Inflammatory macrophage treated with lipopolysaccharide for 4 hours (primary cell): ENCODE measurements at places on chromosomes 6 and 20.

DNA sequence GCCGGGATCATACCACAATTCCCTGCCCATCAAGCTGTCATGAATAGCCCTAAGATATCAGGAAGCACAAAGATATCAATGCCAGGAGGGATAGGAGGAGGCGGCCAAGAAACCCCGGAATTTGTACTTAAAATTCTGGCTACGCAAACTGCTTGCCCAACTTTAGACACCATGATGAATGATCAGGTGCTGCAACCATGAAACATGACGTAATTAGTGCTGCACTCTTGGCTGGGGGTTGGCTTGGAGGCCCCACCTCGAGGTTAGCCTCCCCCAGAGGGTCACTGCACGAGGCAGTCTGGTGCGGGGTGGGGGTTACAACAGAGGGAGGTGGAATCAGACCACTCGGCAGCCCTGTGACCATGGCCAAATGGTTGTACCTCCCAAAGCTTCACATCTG is 8.9 kb downstream of the SIRPA start:
- peak; percentile 40 for DNase-seq

DNA sequence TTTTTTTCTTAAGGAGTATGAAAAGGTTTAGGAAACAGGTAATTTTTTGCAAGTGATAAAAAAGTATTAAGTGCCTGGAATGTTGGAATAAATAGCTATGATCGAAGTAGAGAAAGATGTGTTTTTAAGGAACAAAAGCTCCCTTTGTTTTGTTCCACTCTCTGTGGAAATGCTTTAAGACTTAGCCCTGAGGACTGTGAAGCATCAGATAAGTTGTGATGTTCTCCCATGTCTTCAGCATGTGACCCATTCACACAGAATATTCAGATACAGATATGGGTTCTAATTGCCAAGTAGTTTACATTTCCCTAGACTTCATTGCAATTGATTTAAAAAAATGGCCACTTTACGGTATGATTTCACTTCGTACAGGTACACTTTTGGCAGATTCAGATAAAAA is 80.6 kb downstream of the KCNQ5 start:
- no peak for DNase-seq

DNA sequence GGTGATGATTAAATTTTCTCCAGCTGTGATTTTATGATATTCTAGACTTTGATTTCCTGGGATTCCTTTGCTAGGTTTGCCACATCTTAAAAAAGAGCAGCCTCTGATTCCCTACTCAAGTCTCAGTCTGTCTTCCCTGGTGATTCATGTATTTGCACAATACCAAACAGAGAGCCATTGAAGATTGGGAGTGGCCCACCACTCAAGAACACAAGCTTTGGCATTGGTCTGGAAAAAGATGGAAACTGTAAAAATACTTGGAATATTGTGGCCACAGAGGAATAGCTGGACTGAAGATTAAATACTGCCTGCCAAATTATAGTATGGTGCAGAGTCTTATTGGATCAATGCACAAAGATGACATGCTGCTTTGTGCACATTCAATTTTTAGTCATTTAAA is 32.9 kb downstream of the PTCHD4 start:
- no peak for DNase-seq

DNA sequence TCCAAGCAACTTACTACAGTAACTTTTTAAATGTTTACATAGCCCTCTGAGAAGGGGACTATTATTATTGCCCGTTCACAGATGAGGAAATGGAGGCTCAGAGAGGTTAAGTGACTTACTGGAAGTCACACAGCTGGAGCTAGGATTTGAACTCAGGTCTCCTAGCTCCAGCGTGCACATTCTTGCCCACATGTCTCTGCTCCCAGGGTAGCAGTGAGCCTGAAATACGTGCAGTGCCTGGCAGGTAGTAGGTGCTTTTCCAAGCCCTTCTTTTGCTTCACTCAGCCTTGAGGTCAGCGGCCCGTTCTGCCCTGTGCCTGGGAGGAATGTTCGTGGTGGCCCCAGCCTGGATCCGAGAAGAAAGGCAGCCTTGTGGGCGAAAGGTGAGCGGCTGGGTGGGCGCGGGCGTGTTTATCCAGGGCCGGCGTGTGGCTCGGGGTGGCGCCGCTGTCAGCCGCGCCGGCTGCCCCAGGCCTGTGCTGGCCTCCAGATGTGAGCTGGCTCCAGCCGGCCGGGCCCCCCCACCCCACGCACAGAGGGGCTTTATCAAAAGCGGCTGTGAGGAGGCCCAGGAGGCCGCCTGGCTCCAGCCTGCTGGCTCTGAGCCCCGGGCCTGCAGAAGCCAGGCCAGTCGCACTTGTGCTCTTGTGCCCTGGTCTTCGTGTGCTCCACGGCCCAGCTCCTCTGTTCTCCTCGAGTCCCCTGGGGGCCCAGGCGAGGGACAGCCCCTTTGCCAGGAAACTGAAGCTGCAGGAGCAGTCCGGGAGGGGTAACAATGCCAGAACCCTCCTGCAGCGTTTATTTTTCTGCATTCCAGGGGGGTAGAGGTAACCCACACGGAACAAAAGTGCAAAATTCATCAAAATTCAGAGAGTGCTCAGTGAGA is 58.1 kb downstream of the UBE2V1 start:
- DNase-seq = no peak

- DNase-seq = no peak
Observed at GRCh38 chr6:165702669-165703068, 39.6 kb upstream of the PDE10A start.

GRCh38 chr6:32637219-32637880 is at the start of gene HLA-DQA1:
Gene HLA-DQA1, plus strand, starts transcription at chr6:32637406. Its CDS starts 53 bp downstream, at chr6:32637459.
- DNase-seq = peak; percentile 91

- DNase-seq = no peak
Observed at GRCh38 chr6:96301781-96302180, 219.8 kb upstream of the UFL1 start.

GRCh38 chr20:62642666-62643520 is 590 bp downstream of the SLCO4A1 start:
- DNase-seq = no peak

DNA sequence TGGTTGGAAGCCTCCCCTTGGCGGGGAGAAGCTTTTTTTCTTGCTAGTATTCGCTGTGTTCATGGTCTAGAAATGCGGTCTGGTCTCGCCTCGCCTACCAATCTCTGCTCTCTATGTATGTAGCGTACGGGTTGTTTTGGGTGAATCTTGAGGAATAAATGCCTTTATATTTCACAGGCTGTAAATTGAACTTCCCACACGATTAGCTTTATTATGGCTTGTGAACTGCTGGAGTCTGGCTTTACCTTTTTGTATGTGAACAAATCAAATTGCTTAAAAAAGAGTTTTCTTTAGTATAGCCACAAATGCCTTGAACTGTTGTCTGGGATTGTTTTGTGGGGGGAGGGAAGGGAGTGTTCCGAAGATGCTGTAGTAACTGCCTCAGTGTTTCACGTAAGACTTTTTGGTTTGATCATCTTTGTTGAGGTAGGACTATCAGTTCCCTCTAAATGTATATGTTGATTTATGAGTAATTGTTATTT is 2.2 kb downstream of the INSM1 start:
- no peak for DNase-seq

DNA sequence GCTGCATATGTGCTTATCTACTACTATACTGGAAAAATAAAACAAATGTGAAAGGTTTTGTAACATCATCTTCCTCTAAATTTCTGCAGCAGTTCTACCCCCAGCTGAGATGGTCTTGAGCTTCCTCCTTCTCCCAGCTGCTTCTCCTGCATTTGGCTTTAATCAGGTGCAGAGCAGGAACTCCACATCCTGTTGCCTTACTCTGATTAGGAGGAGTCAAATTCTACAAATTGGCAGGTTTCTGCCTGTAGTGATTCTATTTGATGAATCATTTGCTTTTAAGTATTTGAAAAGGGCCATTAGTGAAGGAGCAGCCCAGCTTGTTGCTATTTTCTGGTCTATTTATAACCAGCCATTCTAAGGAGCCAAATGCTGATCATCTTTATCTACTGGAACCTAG is 224.5 kb downstream of the GMDS start:
- DNase-seq = peak; percentile 17

DNA sequence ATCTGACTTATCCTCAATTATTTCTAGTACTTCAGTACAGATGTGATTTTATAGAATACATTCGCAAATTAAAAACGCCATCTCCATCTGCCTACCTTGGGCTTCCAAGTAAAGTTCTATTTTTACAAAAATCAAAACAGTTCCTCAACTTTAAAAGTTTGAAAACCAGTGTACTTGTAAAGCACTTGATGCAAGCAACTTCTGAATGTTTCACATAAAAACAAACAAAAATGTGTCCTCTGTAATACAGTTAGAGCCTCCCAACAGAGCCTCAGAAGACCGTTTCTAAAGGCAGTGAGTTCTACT is 384 bp upstream of the MANEA start:
- DNase-seq = no peak

DNA sequence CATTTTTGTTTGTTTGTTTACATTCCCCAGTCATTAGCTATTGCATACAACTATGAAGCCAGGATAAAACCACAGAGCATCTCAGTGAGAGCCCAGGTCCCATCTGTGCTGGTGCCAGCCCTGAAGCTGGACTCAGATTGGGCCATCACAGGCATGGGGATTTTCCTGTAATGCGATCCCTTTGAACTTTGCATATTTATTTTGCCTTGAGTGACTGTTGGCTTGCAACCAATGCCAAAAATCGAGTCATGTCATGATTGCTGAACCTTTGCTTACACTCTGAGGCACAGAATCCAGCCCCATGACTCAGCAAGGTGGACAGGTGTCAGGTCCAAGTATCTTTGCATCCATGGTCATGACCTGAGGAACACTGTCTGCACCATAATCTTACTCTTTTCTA is 46.2 kb upstream of the GGTLC1 start:
- no peak for DNase-seq

GRCh38 chr6:68572525-68572924 is 62.6 kb upstream of the ADGRB3 start:
- peak; percentile 43 for DNase-seq

GRCh38 chr6:115712291-115712961 is 348.3 kb downstream of the FRK start:
- no peak for DNase-seq

DNA sequence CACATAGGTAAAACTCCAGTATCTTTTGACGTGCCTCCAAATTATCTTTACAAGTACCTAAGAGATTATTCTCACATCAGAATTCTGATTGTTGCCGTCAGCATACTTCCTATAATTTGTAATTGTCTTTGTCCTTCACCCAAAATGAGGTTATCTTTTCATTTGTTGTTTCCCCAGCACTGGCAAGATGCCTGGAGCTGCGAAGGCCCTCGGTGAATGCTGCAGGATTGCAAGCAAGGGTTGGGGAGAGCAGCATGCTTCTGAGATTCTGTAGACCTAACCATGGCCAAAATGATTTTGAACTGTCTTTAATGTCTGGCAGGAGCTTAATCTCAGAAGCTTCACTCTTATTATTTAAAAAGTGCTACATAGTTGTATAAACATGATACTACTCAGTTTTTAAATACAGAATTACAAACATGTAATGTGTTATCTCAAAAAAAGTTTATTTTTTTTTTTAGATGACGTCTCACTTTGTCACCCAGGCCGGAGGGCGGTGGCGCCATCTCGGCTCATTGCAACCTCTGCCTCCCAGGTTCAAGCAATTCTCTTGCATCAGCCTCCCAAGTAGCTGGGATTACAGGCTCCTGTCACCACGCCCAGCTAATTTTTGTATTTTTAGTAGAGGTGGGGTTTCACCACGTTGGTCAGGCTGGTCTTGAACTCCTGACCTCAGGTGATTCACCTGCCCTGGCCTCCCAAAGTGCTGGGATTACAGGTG is 88.7 kb downstream of the ELOVL5 start:
- no peak for DNase-seq

- no peak for DNase-seq
Observed at GRCh38 chr6:169064194-169064593, 189.5 kb downstream of the THBS2 start.

- DNase-seq = no peak
Observed at GRCh38 chr6:50264995-50265571, 215.4 kb upstream of the DEFB112 start.

- DNase-seq = no peak
Observed at GRCh38 chr6:12030993-12031550, 19.0 kb downstream of the HIVEP1 start.

- peak; percentile 2 for DNase-seq
Observed at GRCh38 chr6:120826253-120826652, 508.0 kb downstream of the TBC1D32 start.

- DNase-seq = no peak
Observed at GRCh38 chr6:148471624-148472159, 129.1 kb downstream of the SASH1 start.

GRCh38 chr6:48388044-48388443 is 277.0 kb upstream of the PTCHD4 start:
- no peak for DNase-seq

- peak; percentile 49 for DNase-seq
Observed at GRCh38 chr6:105977934-105978504, 108.1 kb upstream of the PRDM1 start.

GRCh38 chr6:41372832-41373626 is 37.6 kb downstream of the NCR2 start:
- DNase-seq = no peak

GRCh38 chr6:153334121-153334520 is 203.0 kb upstream of the RGS17 start:
- no peak for DNase-seq

DNA sequence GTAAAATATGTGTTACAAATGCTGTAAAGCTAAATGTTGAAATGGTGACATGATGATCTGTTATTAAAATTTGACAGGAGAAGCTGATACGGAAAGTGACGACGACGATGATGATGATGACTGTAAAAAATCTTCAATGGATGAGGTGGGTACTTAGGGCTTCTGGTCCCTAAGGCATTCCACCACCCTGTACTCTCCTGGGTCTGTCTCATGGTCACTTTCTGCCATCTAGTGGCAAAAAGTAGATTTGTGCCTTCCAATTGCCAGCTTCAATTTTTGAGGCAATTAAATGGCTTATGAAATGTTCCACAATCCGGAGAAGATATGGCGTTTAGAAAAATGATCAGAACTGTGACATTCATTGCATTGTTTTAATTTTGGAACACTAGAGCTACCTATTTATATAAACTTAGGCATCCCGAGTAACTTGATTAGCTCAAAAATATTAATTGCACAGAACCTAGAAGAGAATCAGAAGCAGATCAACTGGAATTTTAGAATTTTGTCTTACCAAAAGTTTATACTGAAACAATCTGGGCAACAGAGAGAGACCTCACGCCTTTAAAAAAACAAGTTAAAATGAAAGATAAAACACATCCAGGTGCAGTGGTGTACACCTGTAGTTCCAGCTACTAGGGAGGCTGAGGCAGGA is 346.5 kb upstream of the PLCB4 start:
- peak; percentile 66 for DNase-seq

GRCh38 chr6:85451565-85452306 is 1.9 kb downstream of the NT5E start:
- no peak for DNase-seq

DNA sequence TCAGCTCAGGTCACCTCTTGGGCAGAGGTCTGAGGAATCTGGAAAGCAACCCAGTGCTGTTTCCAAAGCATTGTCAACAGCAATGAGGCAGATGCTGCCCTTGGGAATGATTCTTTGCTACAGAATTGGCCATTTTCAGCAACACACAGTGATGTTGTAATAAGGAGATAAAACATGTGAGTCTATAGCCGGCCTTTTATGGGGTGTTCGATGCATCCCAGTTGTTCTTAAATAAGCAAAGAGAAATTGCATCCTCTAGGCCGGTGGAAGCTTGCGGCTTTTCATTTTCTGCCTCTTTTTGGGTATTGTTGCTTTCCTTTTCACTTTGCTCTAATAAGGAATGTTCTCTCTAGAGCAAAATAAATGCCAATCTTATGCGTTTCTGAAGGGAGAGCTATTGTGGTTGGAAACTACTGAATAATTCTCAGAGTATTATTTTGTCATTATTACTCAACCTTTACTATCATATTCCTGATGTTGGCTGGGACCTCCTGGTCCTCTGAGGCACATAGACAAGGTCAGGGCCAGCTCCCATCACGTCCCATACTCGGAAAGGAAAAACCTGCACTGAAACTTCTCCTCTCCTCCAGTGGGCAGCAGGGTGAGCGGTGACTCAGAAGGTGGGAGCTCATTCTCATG is 214.2 kb downstream of the CDH26 start:
- no peak for DNase-seq
